ENCODE measurements at places on chromosomes 3 and 15.

DNA sequence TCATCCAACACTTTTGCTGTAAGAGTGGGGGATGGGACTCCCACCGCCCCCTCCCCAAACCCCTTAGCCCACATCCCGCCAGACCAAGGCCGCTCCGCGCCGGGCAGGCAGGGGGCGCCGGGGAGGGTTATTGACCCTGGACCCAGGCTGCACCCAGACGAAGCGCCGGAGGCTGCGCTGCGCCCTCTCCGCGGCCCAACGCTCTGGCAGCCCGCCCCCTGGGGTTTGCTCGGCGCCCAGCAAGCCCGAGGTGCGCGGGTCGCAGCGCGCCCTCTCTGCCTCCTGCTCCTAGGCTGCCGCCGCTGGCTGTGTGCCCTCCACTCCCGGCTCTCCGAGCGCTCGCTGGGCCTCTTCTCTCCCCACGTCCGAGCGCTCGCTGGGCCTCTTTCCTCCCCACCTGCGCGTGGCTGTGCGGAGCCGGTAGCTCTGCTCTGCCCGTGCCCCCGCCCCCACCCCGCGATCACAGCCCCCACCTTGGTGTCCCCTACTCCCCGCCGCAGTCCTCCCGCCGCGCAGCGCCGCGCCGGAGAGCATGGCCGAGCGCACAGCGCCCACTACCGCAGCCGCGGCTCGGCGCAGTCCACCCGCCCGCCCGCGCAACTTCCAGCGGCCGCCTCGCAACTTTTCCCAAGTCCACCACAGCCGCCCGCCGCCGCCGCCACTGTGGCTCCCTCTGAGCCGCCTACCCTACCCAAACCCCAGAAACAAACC is 1.2 kb downstream of the MECOM start:
- DNase-seq: peak; percentile 86

DNA sequence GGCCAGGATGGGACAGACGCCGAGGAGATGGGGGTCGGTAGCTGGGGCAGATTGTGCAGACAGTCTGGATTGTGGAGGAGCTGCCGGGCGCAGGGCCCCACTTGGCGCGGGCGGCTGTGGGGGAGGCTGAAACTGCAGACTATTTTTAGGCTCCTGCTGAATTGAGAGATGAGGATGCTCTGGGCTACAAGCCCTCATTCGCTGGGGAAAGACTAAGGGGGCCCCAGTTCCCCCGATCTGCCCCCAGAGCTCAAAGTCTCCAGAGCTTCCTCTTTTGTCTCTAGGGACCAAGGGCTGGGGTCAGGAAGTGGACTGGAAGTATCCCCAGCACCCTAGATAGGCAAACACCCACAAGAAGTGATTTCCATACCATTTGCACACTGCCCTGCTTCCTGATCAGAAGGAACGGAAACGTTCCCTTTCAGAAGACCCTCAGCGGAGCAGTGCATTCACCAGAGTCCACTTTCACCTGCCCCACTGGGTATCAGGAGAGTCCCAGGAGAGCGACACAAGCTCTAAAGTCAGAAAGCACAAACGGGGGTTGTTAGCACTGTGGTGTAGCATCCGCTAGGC is 29.7 kb downstream of the SEMA7A start:
- DNase-seq: no peak

DNA sequence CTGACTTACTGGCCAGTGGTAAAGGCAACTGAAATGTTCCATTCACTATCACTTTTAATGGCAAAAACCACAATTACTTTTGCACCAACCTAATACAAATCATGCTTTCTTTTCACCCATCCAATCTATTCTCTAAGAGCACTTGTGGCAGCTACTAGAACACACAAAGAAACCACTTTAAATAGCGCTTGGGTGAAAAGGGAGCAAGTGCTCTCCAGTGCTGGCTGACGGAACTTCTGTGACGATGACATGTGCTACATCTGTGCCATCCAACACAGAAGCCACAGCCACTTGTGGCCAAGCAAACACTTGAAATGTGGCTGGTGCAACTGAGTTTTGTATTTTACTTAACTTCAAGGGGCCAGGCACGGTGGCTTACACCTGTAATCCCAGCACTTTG is 18.9 kb downstream of the SH3BP5 start:
- no peak for DNase-seq

GRCh38 chr15:67101911-67102598 is 36.7 kb downstream of the SMAD3 start:
- no peak for DNase-seq

DNA sequence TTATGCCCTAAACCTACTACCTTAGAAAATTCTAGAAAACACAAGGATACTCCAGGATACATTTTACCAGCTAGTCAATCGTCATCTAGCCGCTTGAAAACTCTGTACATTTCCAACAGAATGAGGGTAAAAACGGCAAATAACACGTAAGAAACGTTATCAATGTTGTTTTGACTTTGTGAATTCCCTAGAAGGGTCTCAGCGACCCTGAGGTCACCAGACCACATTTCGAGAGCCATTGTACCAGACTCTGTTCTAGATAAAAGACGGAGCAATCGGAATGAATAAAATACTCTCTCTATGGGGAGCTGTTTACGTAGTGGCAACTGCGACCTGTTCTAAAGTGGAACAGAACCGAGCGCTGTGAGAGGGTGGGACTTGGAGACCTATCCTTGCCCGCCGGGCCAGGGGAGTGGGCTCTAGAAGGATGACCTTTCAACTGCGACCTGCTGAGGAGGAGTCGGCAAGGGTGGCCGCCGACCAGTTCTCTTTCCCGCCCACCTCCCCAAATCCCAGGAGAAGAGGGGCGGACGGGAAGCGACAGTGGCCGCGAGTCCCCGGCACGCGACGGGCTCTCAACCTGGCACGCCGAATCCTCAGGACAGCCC is 778 bp upstream of the AP4E1 start:
- DNase-seq: no peak

- no peak for DNase-seq
Measured at GRCh38 chr3:48064292-48064829, 48.1 kb upstream of the MAP4 start.

- no peak for DNase-seq
Measured at GRCh38 chr15:45551676-45552075, 29.1 kb upstream of the SLC30A4 start.

GRCh38 chr15:25784876-25785640 is 78.1 kb downstream of the ATP10A start:
- DNase-seq: no peak

GRCh38 chr3:33131331-33132018 is 17.7 kb downstream of the CRTAP start:
- DNase-seq: peak; percentile 71

- DNase-seq: no peak
Measured at GRCh38 chr3:63132461-63133250, 145.5 kb upstream of the SYNPR start.

- no peak for DNase-seq
Measured at GRCh38 chr15:69555080-69555479, 102.5 kb downstream of the RPLP1 start.

DNA sequence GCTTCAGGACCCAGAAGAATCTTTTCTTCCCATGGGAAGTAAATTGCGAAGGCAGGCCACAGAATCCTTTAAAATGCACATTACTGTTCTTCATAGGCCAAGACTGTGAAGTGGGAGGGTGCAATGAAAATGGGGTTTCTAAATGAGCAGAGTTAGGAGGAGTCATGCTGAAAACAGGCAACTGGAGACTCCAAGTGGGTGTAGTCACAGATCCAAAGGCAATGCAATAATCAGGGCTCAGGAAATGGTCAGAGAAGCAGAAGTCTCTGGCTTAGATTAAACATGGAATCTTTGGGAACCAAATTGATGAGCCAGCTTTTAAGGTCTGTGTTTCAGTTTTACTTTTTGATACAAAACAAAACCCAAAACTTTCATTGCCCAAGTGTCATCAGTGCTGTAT is 37.6 kb downstream of the HHLA2 start:
- no peak for DNase-seq

DNA sequence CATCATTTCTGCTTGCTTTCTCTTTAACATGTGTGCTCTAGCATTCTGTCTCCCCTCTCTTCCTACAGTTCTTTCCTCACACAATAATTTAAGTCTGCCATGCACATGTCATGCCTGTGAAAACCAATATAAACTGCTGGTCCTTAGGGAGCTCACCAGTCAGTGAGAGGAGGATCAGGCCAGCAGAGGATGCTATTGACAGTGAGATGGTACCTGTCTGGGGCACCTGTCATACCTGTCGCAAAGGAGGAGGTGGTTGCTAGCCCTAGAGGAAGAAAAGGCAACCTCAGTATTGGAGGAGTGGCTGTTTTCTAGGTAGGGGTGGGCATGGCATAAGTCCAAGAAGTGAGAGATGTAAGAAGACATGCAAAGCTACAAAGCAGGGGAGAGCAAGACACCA is 194.6 kb downstream of the GABRG3 start:
- no peak for DNase-seq

DNA sequence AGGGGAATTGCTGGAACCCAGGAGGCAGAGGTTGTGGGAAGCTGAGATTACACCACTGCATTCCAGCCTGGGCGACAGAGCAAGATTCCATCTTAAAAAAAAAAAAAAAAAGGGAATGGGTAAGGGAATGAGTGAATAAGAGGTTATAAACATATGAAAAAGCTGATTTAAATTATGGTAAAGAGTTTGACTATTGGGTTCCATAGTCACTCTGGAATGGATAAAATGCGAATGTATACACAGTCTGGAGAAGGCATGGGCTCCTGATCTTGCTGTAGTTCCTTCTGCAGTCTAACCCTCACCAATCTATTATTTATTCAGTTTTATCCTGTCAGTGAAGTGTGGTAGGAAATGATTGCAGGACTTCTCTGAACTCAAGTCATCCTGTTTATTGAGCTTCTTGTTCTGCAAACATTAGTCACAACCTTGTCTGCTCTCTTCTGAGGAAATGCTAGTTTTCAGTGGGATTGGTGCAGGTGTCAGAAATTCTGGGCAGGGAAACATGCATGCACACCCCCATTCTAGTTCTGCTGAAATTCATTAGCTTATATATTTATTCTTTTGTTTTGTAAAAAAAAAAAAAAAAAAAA is 190.9 kb upstream of the CFAP20DC start:
- DNase-seq: no peak

- no peak for DNase-seq
Measured at GRCh38 chr3:85377115-85377514, 418.3 kb downstream of the CADM2 start.

GRCh38 chr3:66671291-66671690 is 170.5 kb upstream of the LRIG1 start:
- DNase-seq: no peak

- DNase-seq: no peak
Measured at GRCh38 chr15:64315216-64315615, 40.8 kb downstream of the CSNK1G1 start.

DNA sequence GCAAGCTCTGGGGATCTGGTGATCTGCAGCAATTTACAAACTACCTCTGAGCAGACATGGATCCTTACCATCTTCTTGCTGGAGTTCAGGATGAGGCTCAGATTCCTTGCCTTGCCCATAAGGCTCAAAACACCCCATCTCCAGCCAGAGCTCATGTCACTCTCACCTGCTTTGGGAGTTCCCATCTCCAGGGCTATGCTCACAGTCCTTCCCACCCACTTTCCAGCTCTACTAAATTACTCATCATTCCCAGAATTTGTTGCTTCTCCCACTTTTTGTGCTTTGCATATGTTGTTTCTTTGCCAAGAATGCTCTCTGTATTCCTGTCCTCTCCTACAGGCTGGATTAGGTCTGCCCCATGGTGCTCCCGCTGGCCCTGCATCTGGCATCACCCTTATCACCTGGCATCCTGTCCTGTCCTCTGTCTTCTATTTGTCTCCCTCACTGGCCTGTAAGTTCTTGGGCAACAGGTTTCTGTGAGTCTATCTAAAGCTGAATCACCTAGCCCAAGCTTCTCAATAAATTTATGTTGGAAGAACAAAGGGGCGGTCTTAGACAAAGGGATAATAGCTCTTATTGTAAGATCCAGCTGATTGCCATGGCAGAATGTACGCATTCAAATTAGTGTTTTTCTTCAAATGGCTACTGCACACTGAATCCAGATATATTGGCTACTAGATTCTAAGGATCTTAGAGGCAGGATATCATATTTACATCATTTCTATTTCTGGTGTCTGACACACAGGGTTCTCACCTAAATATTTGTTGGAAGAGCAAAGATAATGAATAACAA is 179.2 kb downstream of the CLSTN2 start:
- no peak for DNase-seq

Data from D341Med (cell line).